ENCODE measurements at places on chromosomes 1 and 21.

- no peak for DNase-seq
Observed at GRCh38 chr1:228490120-228491078, 3.2 kb downstream of the RNF187 start.

DNA sequence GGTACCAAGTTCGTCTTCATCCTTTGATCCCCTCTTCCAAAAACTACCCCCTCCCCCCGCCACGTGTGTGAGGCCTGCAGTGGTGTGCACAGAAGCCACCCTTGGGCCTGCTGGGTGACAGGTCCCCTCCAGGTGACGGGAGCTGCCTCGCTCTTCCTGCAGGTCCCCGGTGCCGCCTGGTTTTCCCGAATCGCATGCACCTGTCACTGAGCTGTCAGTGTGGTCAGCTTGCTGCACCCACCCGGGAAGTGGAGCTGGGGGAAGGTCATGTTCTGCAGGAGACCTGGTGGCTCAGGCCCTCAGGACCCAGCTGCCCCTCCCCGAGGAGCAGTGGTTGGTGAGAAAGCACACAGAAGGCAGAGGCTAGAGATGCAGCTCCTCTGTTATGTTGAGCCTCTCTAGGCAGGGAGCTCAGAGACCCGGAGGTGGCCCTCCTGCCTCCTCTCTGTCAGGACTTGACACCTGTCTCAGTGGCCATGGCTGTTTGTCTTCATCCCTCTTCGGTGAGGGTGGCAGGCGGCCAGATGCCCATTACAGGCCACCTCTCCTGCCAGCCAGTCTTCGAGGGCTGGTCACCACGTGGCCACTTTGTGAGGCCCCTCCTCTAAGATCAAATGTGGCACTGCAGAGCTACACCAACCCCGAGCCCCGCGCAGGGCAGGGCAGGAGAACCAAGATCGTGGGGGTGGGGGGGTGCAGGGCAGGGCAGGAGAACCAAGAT, 60.9 kb downstream of the SKI start:
- DNase-seq, result no peak

DNA sequence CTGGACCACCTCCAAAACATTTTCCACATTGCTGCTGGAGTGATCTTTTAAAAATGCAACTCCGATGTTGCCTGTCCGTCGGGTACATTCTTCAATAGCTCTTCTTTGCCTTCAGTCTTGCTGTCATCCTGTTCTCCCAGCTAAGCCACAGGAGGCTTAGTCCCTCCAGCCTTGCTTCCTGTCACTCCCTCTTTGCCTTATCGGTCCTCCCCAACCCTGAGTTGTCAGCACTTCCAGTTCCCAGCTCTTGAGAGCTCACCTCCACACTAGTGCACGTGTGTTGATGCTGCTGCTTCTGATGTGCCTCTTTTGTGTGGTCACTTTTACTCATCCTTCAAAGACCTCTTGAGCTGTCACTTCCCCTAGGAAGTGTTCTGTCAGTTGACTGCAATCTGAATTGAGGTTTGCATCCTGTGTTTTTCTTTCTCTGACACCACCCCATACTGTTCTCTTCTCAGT, 15.3 kb downstream of the UCK2 start:
- DNase-seq, result peak; percentile 39

DNA sequence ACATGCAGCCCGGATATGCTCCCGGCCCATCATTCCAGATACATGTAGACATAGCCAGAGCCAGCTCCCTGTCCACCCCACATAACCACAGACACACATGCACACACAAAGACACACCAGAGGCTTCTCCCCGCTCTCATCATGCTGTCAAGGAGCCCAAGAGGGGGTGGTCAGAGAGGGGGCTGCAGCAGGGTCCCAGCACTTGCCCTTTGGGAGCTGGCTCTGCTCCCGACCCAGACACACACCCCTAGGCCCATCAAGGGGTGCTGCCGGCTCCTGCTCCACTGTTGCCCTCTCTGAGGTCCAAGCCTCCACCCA, 2.6 kb downstream of the PTAFR start:
- no peak for DNase-seq

- no peak for DNase-seq
Observed at GRCh38 chr1:41807390-41807789, 111.3 kb downstream of the HIVEP3 start.

DNA sequence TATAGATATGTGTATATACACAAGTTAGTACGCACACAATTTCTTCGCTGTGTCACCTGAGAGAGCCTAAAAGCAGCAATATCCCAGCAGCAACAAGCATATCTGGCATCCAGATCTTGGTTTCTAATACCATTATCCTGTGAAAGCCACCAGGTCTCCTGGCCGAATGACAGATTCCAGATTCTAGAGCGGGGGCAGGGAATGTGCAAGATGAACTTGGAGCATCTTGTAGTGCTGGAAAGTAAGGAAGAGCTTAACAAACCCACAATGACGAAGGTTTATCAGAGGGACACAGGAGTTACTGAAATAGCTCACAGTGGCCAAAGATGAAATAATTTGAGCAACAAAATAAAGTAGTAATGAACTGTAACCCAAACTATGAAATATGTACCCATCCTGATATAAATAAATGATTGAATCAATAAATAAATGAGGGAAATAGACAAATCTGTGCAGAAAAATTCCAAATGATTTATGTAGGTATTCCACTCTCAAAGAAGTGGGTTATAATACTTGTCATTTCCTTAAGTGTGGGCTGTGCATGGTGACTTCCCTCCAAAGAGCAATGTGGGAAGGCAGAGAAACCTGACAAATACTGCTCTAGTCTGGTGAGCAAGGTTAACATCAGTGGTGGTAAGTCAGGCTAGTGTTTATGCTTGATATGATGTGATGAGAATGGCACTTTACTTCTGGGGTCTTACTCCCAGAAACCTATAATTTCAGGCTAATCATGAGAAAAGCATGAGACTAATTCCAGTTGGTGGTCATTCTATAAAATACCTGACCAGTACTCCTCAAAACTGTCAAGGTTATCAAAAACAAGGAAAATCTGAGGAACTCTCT, 67.9 kb downstream of the LRRC8D start:
- no peak for DNase-seq

DNA sequence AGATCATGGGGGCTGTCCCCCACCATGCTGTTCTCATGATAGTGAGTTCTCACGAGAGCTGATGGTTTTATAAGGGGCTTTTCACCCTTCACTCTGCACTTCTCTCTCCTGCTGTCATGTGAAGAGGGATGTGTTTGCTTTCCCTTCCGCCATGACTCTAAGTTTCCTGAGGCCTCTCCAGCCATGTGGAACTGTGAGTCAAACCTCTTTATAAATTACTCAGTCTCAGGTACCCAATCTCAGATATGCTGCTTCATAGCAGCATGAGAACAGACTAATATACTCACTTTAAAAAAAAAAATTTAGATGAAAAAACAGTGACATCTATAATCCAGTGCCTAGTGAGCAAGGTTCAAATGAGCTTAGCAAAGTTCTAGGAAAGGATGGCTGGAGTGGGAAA, 135.1 kb upstream of the RAB4A start:
- no peak for DNase-seq

DNA sequence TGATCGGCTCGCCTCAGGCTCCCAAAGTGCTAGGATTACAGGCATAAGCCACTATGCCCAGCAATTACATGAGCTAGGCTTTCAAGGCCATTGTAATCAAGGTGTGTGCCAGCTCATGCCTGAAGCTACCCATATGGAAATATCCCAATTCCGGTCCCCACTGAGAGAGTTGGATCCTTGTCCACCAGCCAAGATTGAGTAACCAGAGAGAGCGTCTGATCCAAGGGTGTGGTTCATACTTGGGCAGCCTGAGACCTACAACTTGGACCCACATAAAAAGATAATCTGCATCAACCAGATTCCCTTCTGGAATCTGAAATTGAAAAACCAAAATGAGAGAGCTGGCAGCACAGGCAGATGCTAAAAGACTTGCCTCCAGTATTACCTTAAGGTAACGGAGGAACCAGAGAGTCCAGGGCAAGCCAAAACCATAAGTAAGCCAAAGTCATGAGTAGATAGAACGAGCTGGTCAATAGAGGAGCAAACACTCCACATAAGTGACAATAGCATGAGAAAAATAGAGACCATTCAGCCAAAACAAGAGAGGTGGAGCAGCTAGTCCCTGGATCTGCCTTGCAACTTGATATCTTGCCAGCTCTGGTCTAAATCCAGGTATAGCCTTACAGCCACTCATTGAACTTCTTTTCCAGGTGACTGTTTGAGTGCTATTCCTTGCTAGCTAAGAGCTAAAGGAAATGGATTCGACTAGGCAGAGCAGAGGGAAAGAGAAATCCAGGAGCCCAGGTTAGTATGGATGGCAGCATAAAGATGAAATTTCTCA, 63.8 kb upstream of the ATP1A1 start:
- DNase-seq, result no peak

- DNase-seq, result no peak
Observed at GRCh38 chr1:223256034-223256433, 107.9 kb downstream of the SUSD4 start.
